ENCODE measurements at places on chromosomes 4 and X. TPM values are rescaled to one million over a fixed set of nuclear protein-coding genes. Genes with fewer than 3 reads are reported as not detected.
A peak's percentile ranks its signal among the peaks of the same experiment; 100 is the strongest.

Gene PALLD
- 2.0 TPM for total RNA-seq

Gene L1CAM
- total RNA-seq = 4.5 TPM

Gene CCDC120
- 9.1 TPM for total RNA-seq

Gene SSX2
- total RNA-seq = not detected

DNA sequence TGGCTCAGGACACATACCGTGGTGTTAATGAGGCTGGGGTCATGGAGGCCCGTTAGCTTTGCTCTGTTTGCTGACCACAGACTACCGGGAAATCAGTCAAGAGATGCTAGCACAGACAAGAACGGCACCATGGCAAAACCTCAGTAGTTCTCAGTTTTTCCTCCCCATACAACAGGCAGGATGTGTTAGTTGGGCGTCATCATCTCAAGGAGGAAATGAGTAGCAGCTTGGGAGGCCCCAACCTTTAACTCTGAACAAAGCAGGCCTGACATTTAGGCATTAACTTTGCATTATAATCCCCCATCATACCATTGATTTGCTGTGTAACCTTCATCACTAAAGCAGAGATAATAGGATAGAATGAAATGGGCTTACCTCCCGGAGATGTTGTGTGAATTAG, 714.2 kb downstream of the RPA4 start:
- peak overlapping the region; percentile 78 for H3K27ac ChIP-seq
- peak overlapping the region; percentile 12 for H3K4me3 ChIP-seq
- H3K27me3 ChIP-seq = no peaks in the 10 kb centered on the region
- peaks cover 4% of the 10 kb centered on the region for H3K36me3 ChIP-seq
- peak; percentile 22 for DNase-seq
- H3K4me1 ChIP-seq = peaks cover 6% of the 10 kb centered on the region

Measured in activated naive CD8-positive, alpha-beta T cell treated with anti-CD3 and anti-CD28 coated beads, Interleukin-2, amount 10 ng/mL, durations not matched to agents 7 days and 5 days (primary cell).